ENCODE measurements at places on chromosomes 16 and 17.

DNA sequence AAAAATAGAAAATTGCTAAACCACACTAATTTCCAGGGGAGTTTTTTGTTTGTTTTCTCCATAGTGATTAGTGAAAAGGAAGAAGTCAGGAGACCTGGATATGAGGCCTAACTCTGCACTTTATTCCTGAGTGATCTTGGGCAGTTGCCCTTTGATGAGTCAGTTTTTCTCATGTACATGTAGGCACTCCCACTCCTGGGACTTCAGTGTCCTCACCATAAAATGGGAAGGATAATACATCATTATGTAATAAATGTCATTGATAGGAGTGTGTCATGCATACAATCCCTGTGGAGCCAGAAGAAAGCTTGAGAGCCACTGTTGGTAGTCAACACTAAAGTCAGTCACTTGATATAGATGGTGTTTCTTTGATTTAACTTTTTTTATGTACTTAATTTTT is 32.5 kb downstream of the WIPF2 start:
- peak; percentile 42 for DNase-seq

DNA sequence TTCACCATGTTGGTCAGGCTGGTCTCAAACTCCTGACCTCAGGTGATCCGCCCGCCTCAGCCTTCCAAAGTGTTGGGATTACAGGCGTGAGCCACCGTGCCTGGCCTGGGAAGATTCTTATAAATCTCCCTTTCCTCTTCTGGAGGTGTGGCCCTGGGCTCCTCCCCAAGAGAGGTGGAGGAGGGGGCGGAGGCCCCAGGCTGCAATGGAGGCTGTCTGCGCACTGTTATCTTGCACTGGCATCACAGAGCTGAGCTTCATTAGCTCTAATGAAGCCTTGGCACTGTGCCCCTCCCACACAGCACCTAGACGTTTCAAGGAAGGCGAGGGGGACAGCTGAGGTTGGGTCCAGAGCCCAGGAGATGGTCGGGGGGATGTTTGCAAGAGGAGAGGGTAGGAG is 7.5 kb downstream of the ARHGAP23 start:
- no peak for DNase-seq

DNA sequence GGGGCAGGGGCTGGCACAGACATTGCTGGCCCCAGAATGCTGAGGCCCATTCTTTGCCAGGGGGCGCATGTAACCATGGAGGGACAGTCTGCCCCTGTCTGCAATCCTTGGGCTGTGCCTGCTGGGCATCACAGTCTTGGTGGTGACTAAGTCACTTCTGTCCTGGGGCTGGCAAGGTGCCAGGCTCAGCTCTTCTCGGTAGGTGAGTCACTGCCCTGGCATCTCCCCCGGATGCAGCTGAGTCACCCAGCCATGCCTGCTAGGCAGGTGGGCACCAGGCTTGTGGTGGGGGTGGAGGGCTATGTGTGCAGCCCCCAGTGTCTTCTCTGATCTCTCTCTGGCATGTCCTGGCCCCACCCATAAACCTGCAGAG is 5.6 kb downstream of the RARA start:
- peak; percentile 74 for DNase-seq

- DNase-seq: no peak
Measured at GRCh38 chr17:61413661-61414126, 14.1 kb downstream of the TBX2 start.

DNA sequence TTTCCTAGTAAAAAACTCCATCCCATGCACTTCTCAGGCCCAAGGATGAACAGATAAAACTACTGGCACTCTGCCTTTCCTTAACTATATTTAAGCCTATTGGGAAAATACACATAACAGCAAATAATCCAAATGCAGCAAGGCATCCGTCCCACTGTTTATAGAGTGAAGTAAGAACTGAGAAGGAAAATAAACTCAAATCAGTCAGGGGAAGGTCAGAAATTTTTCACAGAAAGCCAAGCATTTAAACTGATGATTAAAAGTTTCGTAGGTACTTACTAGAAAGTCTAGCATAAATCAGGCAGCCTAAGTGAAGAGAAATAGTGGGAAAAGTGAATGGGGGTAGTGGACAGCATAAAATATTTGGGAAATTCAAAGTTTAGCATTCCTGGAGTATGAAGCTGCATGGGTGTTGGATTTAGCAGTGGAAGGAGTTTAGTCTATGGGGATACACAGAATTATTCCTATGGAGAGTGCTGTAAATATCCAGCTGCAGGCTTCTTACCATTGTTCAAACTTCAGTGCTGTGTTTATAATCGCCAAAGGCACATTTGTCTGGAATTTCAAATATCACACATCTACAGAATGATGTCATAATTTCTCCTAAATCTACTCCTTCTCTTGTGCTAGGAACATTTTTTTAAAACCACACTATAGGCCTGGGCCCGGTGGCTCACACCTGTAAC is 1131.0 kb upstream of the GOT2 start:
- DNase-seq: no peak

GRCh38 chr17:80732268-80732667 is 187.6 kb downstream of the RPTOR start:
- DNase-seq: no peak

GRCh38 chr16:85607321-85607765 is 5.8 kb upstream of the GSE1 start:
- DNase-seq: peak; percentile 41

GRCh38 chr16:78142788-78143187 is 43.3 kb downstream of the WWOX start:
- no peak for DNase-seq

GRCh38 chr16:89482817-89483205 is 7.5 kb downstream of the ANKRD11 start:
- no peak for DNase-seq

GRCh38 chr17:17494870-17495535 is 1.2 kb downstream of the RASD1 start:
- DNase-seq: no peak

DNA sequence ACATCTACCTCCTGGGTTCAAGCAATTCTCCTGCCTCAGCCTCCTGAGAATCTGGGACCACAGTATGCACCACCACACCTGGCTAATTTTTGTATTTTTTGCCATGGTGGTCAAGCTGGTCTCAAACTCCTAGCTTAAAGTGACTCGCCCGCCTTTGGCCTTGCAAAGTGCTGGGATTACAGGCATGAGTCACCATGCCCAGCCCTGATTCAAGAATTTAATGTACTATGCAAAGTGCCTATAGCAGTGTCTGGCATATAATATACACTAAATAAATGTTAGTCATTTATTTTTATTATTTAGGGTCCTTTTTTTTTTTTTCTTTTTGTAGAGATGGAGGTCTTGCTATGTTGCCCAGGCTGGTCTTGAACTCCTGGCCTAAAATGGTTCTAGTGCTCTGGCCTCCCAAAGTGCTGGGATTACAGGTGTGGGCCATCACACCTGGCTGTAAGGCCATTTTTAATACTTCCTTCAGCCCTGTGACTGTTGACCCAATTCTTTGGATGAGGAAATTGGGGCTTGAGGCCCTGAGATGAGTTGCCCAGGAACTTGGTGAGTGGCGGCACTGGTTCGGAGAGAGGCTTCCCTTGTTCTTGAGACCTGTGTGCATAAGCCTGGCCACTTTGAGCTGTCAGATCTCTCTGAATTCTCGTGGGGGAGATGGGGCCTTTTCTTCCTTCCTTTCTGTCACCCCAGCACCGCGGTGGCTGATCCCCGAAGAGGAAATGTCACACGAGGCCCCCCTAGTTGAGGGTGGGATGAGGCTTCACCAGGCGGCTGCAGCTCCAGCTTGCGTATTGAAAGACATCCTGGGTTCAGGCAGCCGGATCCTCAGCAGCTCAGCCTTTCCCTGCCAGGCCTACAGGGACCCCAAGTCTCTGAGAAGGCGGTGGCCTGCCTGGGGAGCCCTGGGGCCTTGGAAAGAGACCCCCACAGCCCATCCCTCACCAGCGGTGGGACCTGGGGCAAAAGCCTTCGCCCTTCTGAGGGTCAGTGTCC is 38.7 kb downstream of the LAT start:
- DNase-seq: peak; percentile 38

DNA sequence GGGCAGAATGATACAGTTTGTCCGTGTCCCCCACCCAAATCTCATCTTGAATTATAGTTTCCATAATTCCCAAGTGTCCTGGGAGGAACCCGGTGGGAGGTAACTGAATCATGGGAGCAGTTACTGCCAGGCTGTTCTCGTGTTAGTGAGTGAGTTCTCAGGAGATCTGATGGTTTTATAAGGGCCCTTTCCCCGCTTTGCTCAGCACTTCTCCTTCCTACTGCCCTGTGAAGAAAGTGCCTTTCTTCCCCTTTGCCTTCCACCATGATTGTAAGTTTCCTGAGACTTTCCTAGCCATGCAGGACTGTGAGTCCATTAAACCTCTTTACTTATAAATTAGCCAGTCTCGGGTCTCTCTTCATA is 28.9 kb upstream of the SEC14L1 start:
- DNase-seq: no peak

GRCh38 chr16:29983420-29984136 is 9.9 kb downstream of the TAOK2 start:
- DNase-seq: no peak

DNA sequence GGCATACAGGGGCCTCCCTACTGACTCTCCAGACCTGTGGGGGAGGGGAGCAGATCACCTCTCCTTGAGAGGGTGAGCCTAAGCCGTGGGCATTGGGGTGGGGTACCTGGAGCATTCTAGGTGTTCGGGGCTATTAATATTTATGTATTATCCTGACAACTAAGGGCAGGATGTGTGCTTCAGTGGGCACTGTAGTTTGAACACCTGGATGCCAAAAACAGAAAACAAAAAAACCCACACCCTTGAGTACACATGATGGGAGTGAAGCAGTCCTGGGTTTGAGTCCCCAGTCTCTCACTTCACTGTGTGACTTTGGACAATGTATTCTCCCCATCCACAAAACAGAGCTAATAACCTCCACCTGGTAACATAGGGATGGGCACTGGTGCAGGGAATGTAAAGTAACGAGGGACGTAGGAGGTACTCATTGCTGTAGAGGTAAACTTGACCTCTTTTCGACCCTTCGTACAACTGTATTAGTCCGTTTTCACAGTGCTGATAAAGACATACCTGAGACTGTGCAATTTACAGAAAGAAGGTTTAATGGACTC is 257.8 kb downstream of the CPPED1 start:
- DNase-seq: no peak

DNA sequence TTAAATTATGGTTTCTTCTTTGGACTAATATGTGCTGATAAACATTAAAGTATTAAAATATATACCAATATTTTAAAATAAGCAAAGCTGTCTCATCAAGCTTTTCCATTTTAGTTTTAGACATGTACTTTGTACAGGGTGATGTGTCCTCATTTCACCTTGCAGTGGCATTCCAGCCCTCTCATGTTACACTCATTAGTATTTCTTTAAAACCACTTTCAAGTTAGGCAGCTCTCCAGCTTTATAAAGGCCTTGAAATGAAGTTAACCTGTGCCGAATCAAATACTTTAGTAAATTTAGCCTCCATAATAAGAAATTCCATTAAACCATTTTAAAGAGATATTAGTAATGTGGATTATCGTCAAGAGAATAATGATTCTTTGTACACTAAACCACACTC is 107.6 kb upstream of the HLF start:
- no peak for DNase-seq

DNA sequence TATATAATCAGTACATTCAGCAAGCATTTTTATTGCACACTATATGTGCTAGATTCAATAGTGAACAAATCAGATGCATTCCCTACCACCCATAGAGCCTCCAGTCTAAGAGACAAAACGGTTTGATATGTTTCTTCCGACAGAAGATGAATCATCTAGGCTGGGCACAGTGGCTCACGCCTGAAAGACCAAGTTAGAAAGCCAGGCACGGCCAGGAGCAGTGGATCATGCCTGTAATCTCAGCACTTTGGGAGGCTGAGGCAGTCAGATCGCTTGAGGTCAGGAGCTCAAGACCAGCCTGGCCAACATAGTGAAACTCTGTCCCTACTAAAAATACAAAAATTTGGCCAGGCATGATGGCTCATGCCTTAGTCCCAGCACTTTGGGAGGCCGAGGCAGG is 18.3 kb upstream of the COPRS start:
- no peak for DNase-seq

GRCh38 chr17:50686494-50687199 is 21.1 kb downstream of the ANKRD40 start:
- DNase-seq: no peak

DNA sequence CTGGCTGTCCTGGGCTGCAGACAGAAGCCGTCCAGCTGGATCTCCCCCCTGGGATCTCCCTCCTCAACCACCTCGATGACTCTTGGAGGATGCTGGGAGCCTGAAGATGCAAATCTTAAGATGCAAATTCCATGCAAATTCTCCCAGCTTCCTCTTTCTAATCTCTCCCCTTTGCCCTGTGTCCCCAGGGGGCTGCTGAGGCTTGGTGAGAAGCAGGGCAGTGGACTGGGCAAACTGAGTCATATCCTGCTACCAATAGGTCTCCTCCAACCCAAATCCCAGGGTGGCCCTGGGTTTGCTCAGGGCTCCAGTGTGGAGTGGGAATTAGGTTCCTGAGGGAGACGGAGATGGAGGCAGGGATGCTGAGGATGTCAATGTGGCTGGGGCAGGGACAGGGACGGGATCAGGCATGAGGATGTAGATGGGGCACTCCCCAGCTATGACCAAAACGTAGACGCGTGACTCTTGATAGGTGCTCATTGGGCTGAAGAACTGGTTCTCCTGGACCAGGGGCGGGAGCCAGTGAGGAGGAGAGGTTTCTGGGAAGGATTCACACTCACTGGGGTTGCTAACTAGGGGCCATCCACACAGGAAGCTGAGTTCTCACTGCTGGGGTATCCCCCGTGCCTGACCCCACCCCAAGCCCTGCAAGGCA is 3.6 kb upstream of the ALOX12B start:
- peak; percentile 83 for DNase-seq

DNA sequence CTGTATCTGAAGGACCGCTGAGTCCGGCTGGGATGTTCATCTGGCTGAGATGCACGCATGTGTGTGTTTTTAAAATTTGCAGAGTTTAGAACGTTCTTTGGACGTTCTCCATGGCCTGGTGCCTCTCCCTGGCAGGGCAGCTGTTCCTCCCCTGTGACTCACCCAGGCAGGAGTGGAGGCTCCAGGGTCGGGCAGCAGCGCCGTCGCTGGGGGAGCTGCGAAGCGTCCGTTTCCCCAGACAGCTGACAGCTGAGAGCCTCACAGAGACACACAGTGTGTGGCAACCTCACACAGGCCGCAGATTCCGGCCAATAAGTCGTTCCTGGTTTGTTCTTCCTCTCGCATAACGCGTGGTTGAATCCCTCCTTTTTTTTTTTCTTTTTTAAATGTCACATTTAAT is 80.6 kb downstream of the OR1D5 start:
- peak; percentile 92 for DNase-seq

- DNase-seq: no peak
Measured at GRCh38 chr17:44223541-44224071, 4.1 kb upstream of the UBTF start.

DNA sequence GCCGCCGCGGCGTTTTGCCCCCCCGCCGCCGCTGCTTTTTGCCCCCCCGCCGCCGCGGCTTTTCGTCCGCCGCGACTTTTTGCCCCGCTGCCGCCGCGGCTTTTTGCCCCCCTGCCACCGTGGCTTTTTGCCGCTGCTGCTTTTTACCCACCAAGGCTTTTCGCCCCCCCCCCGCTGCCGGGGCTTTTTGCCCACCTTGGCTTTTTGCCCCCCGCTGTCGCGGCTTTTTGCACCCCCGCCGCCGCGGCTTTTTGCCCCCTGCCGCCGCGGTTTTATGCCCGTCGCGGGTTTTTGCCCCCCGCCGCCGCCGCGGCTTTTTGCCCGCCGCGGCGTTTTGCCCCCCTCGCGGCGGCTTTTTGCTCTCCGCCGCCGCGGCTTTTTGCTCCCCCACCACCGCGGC is 1343.0 kb downstream of the TP53TG3F start:
- no peak for DNase-seq

Measured in NB4 (cell line).